ENCODE measurements at places on chromosomes 1 and 21. TPM values are rescaled to one million over a fixed set of nuclear protein-coding genes. Genes with fewer than 3 reads are reported as not detected.

The JAM2 gene
- 9.4 TPM for total RNA-seq

The VHLL gene
- total RNA-seq = 7.3 TPM

The FAM131C gene
- 0.13 TPM for total RNA-seq

The IFI44 gene
- 33.5 TPM for total RNA-seq

The SIPA1L2 gene
- total RNA-seq = 29.7 TPM

The ITLN2 gene
- total RNA-seq = 21.4 TPM

The VANGL2 gene
- total RNA-seq = 4.3 TPM

The OR6K3 gene
- not detected for total RNA-seq

The RAB7B gene
- total RNA-seq = 2.6 TPM

The PLA2G2D gene
- total RNA-seq = not detected

The AIRE gene
- total RNA-seq = not detected

The LCE1B gene
- total RNA-seq = not detected

The NOS1AP gene
- 5.3 TPM for total RNA-seq

The EGLN1 gene
- total RNA-seq = 30.4 TPM

GRCh38 chr1:23408797-23409290 is 15.7 kb downstream of the TCEA3 start:
- DNase-seq = no peak

DNA sequence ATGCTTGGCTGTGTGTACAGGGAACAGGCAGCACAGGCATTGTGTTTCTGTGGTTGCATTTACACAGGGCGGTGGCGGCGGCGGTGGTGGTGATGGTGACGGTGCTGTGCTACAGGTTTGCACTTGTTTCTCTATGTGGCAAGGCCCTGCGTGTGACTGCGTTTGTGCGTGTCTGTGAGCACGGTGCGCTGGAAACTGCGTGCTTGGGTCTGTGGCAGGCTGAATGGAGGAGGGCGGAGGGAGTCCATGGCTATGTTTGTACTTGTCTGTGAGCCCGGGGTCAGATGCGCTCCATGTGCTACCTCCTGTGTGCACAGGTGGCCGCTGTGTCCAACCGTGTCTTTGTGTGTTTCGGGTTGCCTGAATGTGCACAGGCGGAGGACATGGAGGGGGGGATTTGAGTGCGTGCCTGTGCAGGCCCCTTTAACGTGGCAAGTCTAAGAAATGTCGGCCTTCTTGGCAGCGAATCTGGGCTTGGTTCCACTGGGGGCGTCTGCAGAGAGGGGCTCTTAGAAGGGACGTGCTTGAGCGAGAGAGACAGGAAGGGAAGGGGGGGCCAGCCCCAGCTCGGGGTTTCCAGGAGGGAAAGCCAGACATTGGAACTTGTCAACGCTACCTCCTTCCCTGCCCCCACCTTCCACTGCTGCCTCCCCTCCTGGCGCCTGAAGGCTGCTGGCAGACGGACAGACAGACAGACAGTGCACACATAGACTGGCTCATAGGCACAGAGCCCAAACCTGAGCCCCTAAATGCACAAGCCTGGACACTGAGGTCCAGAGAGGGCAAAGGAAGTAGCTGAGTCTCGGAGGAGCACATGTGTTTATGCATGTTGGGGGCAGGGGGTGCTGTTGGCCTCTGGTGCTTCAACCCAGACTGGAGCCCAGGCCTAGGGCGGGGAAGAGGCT is 32.7 kb upstream of the WASF2 start:
- peak; percentile 87 for DNase-seq

GRCh38 chr1:47031059-47031458 is 7.6 kb downstream of the CYP4X1 start:
- DNase-seq = no peak

DNA sequence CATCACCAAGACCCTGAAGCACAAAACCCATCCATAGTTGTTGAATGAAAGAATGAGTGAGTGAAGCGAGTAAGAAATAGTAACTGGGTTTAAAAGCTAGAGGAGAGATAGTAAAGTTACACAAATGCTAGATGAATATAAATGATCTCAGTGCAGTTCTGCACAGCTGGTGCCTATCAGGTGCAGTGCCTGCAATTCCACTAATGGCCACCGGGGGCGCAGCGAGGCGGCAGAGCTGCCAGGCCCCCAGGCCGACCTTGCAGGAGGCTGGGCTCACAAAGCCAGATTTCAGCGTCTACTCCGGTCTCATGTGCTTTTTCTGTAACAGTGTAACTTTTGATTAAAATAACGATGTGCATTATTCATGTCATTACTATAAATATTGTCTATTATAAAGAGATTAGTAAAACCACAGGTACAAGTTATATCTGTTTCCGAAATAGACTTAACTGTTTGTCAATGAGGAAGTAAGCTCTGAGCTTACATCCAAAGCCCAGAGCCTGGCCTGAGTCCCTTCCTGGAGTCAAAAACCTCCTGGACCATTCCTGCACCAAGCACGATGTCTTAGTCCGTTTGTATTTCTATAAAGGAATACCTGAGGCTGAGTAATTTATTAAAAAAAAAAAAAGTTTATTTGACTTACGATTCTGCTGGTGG is 477.6 kb downstream of the NPHP4 start:
- DNase-seq = peak; percentile 65

DNA sequence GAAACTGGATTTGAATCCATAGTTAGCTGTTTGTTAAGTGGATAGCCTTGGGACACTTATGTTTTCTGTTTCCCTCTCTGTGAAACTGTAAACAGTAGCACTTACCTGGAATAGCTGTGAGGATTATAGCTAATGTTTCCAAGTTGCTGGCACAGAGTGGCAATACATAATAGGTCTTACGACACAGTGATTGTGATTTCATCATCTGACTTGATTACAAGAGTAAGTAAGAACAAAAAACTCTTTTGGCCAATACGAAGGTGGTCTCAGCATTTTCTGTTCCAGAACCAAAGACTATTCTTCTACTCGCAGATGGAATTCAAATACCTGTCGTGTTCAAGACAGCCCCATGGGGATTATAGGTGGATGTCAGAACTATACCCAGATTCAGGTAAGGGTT is 2.1 kb downstream of the C8B start:
- DNase-seq = no peak

DNA sequence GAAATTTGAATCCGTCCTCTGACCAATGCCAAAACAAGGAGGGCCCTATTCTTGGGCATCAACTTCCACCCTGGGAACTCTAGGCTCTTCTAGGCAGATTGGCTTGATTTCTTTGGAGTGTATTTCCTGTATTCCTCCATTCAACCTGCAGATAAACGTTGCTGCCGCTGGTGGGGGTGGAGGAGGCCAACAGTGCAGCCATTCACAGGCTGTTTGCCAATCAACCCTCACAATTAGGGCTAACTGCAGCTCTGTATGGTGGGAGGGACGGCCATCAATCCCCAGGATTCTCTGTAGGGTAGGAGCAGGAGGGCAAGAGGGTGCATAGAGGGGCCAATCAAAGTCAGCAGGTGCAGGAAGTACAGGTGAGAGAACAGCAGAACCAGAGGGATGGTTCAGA is 273.1 kb upstream of the PROX1 start:
- no peak for DNase-seq

- DNase-seq = no peak
Measured at GRCh38 chr1:168088511-168089325, 48.0 kb downstream of the GPR161 start.

DNA sequence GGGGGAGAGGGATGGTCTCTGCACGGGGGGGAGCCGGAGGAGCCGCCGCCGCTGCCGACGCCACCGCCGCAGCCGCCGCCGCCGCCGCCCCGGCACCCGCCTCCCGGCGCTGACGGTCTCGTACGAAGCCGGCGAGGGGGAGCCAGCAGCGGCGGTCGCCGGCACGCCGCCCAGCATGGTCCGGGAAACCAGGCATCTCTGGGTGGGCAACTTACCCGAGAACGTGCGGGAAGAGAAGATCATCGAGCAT is 311 bp downstream of the SPEN start:
- DNase-seq = no peak

DNA sequence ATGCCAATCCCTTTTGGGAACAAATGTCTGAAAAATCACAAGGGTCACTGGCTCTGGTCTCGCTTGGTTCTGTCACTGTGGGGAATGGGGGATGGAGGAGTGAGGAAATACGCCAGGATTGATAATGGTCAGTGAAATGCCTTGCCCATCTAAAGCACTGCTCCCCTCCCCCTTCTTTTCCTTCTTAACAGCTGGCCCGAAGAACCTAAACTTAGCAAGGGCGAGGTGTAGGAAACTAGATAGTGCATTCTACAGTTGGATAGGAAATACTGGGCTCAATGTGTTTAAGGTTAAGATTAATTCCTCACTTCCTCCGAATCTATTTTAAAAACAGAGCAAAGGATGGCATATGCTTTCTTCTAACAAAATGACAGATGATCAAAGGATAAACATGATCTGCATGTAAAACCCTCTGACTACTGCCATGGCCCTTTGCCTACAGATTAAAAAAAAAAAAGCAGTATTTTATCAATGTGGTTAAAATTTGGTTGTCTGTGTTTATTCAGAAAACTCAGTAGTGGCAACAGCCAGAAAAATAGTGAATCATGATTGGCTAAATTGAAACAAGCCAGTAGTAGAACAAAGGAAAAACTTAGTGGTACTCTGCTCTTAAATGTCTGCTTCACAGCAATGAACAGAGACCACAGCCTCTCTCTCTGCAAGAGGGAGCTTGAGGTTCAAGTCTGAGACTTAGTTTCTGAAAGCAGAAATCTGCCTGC is 86.1 kb upstream of the VAV3 start:
- no peak for DNase-seq

GRCh38 chr1:205570173-205570501 is 61.7 kb downstream of the ELK4 start:
- no peak for DNase-seq

DNA sequence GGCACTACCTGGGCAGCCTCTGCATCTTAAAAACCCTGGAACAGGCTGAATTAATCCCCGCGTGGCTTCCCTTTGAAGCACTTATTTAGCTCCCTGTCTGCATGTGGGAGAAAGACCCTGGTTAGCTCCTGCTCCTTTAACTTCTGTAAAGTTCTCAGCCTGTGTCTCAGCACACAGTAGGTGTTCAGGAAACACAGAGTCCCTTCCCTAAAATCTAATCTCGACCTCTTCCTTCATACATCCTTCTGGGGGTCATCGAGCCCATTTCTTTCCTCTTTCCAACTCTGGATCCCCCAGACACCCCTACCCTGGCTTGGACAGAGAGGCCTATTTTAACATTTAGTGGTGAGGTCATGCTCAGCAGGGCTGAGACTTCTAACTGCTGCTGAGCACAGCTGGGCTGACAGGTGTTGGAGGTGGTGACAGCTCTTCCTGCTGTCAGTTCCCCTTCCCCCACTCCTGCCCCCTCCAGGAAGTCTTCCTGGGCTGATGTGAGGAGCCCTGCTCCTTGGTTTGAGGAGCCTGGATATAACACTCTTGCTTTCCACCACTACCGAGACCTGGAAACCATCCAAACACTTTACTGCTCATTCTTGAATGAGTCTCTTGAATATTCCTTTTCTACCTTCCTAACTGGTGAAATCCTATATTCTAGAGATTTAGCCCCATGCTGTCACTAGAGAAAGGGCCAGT is 5.3 kb downstream of the E2F2 start:
- no peak for DNase-seq

DNA sequence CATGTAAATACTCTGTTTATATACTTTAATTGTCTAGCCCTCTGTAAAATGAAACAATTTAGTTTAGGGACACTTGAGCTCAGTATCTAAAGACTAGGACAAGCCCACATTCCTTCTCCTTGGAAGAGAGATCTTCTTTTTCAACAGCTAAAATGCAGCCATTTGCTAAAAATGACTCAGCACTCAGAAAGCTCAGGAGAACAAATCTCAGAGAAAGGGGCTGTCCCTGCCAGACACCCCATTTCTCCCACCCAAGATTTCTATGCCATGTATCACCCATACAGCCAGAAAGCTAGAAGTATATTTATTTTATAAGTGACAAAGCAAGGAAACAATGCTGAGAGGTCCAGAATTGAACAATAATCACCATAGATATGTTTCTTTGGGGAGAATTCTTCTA is 23.2 kb upstream of the PRDX6 start:
- no peak for DNase-seq

GRCh38 chr1:56397811-56398231 is 181.5 kb downstream of the PLPP3 start:
- no peak for DNase-seq

DNA sequence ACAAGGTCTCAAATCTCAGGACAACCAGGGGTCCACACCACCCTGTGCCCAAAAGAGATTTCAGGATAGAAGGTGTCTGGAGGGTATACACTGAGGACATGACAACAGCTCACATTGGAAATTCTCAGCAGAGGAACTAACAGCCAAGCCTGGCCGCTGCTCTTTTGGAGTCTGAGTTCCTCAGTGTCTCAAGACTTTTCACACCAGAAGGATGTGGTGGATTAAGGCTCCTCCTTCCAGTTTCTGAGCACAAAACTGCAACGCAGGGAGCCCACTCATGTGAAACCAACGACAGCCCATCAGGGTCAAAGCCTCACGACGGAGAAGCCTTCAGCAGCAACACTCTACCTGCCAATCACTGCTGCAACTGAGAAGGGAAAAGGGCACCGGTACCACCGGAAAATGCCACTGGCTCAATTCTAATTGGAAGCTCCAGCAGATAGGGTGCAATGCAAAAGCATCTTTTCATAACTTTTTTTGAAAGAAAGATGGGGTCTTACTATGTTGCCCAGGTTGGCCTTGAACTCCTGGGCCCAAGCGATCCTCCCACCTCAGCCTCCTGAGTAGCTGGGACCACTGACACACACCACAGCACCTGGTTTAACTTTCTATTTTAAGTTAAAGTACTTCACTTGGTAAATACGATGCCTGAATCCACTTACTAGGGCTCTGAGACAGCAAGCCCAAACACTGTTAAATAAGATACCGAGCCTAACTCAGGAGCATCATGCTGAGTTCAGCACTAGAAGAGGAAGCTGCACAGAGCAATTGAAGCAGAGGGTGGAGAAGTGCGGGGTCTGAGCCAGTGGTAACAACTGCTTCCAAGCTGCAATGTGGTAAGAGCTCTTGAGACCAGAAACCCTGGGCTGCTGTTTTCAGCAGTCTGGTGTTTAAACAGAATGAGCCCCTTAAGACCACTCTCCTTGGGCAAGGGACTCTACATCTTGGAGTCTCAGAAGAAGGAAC is 7.8 kb downstream of the CAPZB start:
- no peak for DNase-seq

- no peak for DNase-seq
Measured at GRCh38 chr1:44497422-44498170, 92.5 kb downstream of the RNF220 start.

DNA sequence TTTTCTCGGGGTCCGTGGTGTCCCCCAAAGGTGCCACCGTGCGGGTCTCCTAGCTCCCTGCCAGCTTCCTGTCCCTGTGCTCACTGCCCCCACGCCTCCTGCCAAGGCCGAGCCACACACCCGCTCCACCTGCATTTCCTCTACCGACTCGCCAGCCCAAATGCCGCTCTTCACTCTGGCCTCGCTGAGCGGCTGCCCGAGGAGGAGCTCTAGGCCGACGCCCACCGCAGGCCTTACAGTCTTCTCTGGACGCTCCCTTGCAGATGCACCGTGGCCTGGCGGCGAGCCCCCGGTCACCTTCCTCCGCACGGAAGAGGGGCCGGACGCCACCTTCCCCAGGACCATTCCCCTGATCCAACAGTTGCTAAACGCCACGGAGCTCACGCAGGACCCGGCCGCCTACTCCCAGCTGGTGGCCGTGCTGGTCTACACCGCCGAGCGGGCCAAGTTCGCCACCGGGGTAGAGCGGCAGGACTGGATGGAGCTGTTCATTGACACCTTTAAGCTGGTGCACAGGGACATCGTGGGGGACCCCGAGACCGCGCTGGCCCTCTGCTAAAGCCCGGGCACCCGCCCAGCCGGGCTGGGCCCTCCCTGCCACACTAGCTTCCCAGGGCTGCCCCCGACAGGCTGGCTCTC is 26.3 kb downstream of the FTCD start:
- DNase-seq = peak; percentile 82

- DNase-seq = no peak
Measured at GRCh38 chr1:105204836-105205371, 1455.2 kb downstream of the AMY1C start.

GRCh38 chr1:89685461-89685860 is 52.5 kb downstream of the LRRC8C start:
- DNase-seq = no peak
